Muscle of leg (tissue), 16 donors: ENCODE measurements at places on chromosomes 6 and 20. TPM values are rescaled to one million over a fixed set of nuclear protein-coding genes. Genes with fewer than 3 reads are reported as not detected.

- H3K4me1 ChIP-seq: peaks cover 24% of the 10 kb centered on the region
- H3K27me3 ChIP-seq: peaks cover 12% of the 10 kb centered on the region
- DNase-seq: no peak
- H3K36me3 ChIP-seq: peaks cover 28% of the 10 kb centered on the region
Measured at GRCh38 chr20:48621376-48622078, 206.3 kb downstream of the PREX1 start.

- H3K27me3 ChIP-seq: no peaks in the 10 kb centered on the region
- no peaks in the 10 kb centered on the region for H3K36me3 ChIP-seq
- H3K4me1 ChIP-seq: no peaks in the 10 kb centered on the region
- DNase-seq: no peak
Measured at GRCh38 chr20:3446779-3447178, 24.0 kb upstream of the ATRN start.

GRCh38 chr6:44800784-44801592, 413.5 kb downstream of the CDC5L start:
- no peak overlapping the region for H3K4me3 ChIP-seq
- peak; percentile 55 for DNase-seq
- H3K36me3 ChIP-seq: no peaks in the 10 kb centered on the region
- H3K27ac ChIP-seq: no peak overlapping the region
- peaks cover 6% of the 10 kb centered on the region for H3K27me3 ChIP-seq

The DNMT3B gene
- 2.9 TPM for total RNA-seq

- no peak overlapping the region for H3K27ac ChIP-seq
- H3K4me1 ChIP-seq: peaks cover 38% of the 10 kb centered on the region
Measured at GRCh38 chr20:23157734-23158133, 71.6 kb upstream of the CD93 start.

- no peak overlapping the region for H3K27ac ChIP-seq
- no peak overlapping the region for H3K4me3 ChIP-seq
- no peaks in the 10 kb centered on the region for H3K27me3 ChIP-seq
- H3K36me3 ChIP-seq: no peaks in the 10 kb centered on the region
- no peaks in the 10 kb centered on the region for H3K4me1 ChIP-seq
Measured at GRCh38 chr6:56334937-56335336, 87.6 kb upstream of the COL21A1 start.

- no peaks in the 10 kb centered on the region for H3K27me3 ChIP-seq
- peak; percentile 89 for DNase-seq
- H3K4me3 ChIP-seq: no peak overlapping the region
Measured at GRCh38 chr6:138493413-138493812, 5.9 kb downstream of the NHSL1 start.

DNA sequence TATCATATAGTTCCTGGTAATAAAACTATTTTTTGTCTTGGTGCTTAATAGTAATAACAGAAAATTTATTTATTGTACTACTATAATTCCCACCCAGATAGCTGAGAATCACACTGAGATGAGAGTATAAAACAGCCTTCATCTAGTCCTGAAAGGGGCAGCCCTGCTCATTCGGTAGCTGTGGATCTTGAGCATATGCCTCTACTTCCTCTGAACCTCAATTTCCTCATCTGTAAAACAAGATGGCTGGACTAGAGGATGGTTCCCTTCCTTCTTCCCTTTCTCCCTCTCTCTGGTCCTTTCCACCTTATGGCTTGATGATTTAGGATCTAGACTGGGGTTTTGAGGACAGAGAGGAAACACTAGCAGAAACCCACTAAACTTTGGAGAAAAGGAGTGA, 15.0 kb downstream of the FKBP5 start:
- DNase-seq: no peak
- no peaks in the 10 kb centered on the region for H3K4me1 ChIP-seq
- no peaks in the 10 kb centered on the region for H3K36me3 ChIP-seq
- no peak overlapping the region for H3K4me3 ChIP-seq
- no peaks in the 10 kb centered on the region for H3K27me3 ChIP-seq

- peak; percentile 42 for DNase-seq
- H3K4me1 ChIP-seq: no peaks in the 10 kb centered on the region
- peaks cover 6% of the 10 kb centered on the region for H3K36me3 ChIP-seq
Measured at GRCh38 chr20:20593447-20594170, 118.8 kb downstream of the RALGAPA2 start.

GRCh38 chr20:11972478-11972877, 54.8 kb downstream of the BTBD3 start:
- H3K36me3 ChIP-seq: no peaks in the 10 kb centered on the region
- peak; percentile 19 for DNase-seq
- no peaks in the 10 kb centered on the region for H3K27me3 ChIP-seq
- H3K27ac ChIP-seq: no peak overlapping the region
- no peak overlapping the region for H3K4me3 ChIP-seq
- H3K4me1 ChIP-seq: no peaks in the 10 kb centered on the region

The C6orf47 gene
- 17.1 TPM for total RNA-seq

- H3K27me3 ChIP-seq: peaks cover 3% of the 10 kb centered on the region
- H3K4me1 ChIP-seq: no peaks in the 10 kb centered on the region
- no peak for DNase-seq
- no peak overlapping the region for H3K27ac ChIP-seq
- no peaks in the 10 kb centered on the region for H3K36me3 ChIP-seq
- no peak overlapping the region for H3K4me3 ChIP-seq
Measured at GRCh38 chr6:155402656-155403304, 52.9 kb downstream of the NOX3 start.

GRCh38 chr6:143695130-143695968, 17.6 kb downstream of the PHACTR2 start:
- no peaks in the 10 kb centered on the region for H3K27me3 ChIP-seq
- DNase-seq: peak; percentile 81
- H3K27ac ChIP-seq: peak overlapping the region; percentile 93
- peaks cover 36% of the 10 kb centered on the region for H3K4me1 ChIP-seq
- no peak overlapping the region for H3K4me3 ChIP-seq

- H3K27me3 ChIP-seq: no peaks in the 10 kb centered on the region
- no peaks in the 10 kb centered on the region for H3K36me3 ChIP-seq
- peaks cover 2% of the 10 kb centered on the region for H3K4me1 ChIP-seq
- no peak for DNase-seq
- H3K27ac ChIP-seq: no peak overlapping the region
Measured at GRCh38 chr6:46517202-46517601, 26.0 kb upstream of the RCAN2 start.

The PPP1R16B gene
- 5.5 TPM for total RNA-seq

DNA sequence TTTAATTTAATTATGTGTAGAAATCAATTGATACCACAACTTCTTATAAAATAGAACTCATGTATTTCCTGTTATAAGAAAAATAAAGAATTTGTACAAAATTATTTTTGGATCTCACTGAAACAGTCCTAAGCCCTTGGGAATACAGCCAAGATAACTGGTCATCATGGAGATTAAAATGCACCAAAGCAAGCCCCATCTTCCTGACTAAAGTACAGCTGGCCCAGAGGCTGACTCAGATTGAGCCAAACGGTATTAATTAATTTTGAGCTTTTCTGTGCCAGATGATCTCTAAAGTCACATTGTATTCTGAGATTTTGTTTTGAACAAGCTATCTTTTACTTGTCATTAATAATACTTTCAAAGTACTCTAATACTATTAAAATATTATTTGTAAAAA, 978.5 kb downstream of the TBC1D32 start:
- no peaks in the 10 kb centered on the region for H3K36me3 ChIP-seq
- H3K4me3 ChIP-seq: no peak overlapping the region
- no peaks in the 10 kb centered on the region for H3K4me1 ChIP-seq
- H3K27ac ChIP-seq: no peak overlapping the region
- DNase-seq: peak; percentile 24
- H3K27me3 ChIP-seq: no peaks in the 10 kb centered on the region

- H3K27me3 ChIP-seq: no peaks in the 10 kb centered on the region
- no peak for DNase-seq
- H3K4me1 ChIP-seq: peaks cover 2% of the 10 kb centered on the region
- no peaks in the 10 kb centered on the region for H3K36me3 ChIP-seq
- H3K4me3 ChIP-seq: no peak overlapping the region
Measured at GRCh38 chr6:35310265-35310831, 12.7 kb downstream of the DEF6 start.

GRCh38 chr6:81752084-81752920, at the start of gene TENT5A:
Gene TENT5A (minus strand): TSS chr6:81752681. CDS start chr6:81752141, 540 bp downstream.
- H3K4me3 ChIP-seq: peak within 1 kb of the TSS; percentile 79
- peaks cover 8% of the 10 kb centered on the region for H3K4me1 ChIP-seq
- H3K36me3 ChIP-seq: no peaks in the 10 kb centered on the region
- peak; percentile 95 for DNase-seq
- peaks cover 29% of the 10 kb centered on the region for H3K27me3 ChIP-seq
- peak within 1 kb of the TSS; percentile 99 for H3K27ac ChIP-seq
